ENCODE measurements at places on chromosomes 11 and 22. TPM values are rescaled to one million over a fixed set of nuclear protein-coding genes. Genes with fewer than 3 reads are reported as not detected.

- H3K27ac ChIP-seq: no peak overlapping the region
- H3K36me3 ChIP-seq: no peaks in the 10 kb centered on the region
- no peak overlapping the region for H3K4me3 ChIP-seq
- peaks cover 4% of the 10 kb centered on the region for H3K27me3 ChIP-seq
- H3K4me1 ChIP-seq: no peaks in the 10 kb centered on the region
- DNase-seq: no peak
Measured at GRCh38 chr11:18773104-18773503, 18.5 kb downstream of the PTPN5 start.

The PC gene
- total RNA-seq: 10.0 TPM

The OR4D9 gene
- not detected for total RNA-seq

DNA sequence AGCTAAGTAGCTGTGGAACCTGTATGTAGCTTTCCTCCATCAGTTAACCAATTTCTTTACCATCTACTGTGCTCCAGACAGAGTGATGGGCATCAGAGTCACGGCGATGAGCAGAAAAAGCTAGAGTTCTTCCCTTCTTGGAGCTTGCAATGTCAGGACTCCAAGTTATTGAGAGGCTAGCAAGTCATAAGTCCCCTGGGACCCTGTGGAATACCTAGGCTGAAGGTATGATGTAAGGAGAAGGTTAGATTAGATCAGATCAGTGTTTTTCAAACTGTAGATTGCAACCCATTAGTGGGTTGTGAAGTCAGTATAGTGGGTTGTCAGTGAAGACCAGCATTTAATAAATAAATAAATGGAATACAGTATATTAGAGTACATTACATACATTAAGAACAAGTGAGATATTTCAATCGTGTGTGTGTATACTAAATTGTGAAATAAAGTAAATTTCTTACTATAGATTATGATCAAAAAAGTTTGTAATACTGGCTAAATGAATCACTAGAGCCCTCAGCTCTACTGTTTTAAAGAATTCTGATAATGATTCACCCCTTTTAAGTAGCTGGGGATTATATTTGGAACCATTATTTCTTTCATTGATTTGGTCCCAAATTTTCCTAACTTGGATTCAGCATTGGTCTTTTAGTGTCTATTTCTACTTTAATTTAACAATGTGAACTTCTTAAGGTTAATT, 52.3 kb downstream of the RASSF10 start:
- DNase-seq: no peak
- H3K27me3 ChIP-seq: peaks cover 2% of the 10 kb centered on the region
- no peak overlapping the region for H3K4me3 ChIP-seq
- H3K27ac ChIP-seq: no peak overlapping the region
- no peaks in the 10 kb centered on the region for H3K36me3 ChIP-seq

The GAL3ST1 gene
- total RNA-seq: 3.0 TPM

The SPTBN2 gene
- total RNA-seq: 13.3 TPM

- H3K27ac ChIP-seq: peak overlapping the region; percentile 54
- peaks cover 35% of the 10 kb centered on the region for H3K4me1 ChIP-seq
- H3K36me3 ChIP-seq: no peaks in the 10 kb centered on the region
- peak; percentile 87 for DNase-seq
Measured at GRCh38 chr11:61004180-61004611, 32.7 kb downstream of the CD6 start.

The SLC25A45 gene
- 5.0 TPM for total RNA-seq

- H3K27ac ChIP-seq: no peak overlapping the region
- no peaks in the 10 kb centered on the region for H3K27me3 ChIP-seq
- H3K36me3 ChIP-seq: no peaks in the 10 kb centered on the region
- peak; percentile 30 for DNase-seq
Measured at GRCh38 chr22:49586244-49586748, 241.4 kb downstream of the BRD1 start.

- H3K4me1 ChIP-seq: peaks cover 4% of the 10 kb centered on the region
- DNase-seq: no peak
- H3K27me3 ChIP-seq: no peaks in the 10 kb centered on the region
- H3K27ac ChIP-seq: no peak overlapping the region
- no peak overlapping the region for H3K4me3 ChIP-seq
- no peaks in the 10 kb centered on the region for H3K36me3 ChIP-seq
Measured at GRCh38 chr11:132444911-132445310, 1074.5 kb downstream of the NTM start.

DNA sequence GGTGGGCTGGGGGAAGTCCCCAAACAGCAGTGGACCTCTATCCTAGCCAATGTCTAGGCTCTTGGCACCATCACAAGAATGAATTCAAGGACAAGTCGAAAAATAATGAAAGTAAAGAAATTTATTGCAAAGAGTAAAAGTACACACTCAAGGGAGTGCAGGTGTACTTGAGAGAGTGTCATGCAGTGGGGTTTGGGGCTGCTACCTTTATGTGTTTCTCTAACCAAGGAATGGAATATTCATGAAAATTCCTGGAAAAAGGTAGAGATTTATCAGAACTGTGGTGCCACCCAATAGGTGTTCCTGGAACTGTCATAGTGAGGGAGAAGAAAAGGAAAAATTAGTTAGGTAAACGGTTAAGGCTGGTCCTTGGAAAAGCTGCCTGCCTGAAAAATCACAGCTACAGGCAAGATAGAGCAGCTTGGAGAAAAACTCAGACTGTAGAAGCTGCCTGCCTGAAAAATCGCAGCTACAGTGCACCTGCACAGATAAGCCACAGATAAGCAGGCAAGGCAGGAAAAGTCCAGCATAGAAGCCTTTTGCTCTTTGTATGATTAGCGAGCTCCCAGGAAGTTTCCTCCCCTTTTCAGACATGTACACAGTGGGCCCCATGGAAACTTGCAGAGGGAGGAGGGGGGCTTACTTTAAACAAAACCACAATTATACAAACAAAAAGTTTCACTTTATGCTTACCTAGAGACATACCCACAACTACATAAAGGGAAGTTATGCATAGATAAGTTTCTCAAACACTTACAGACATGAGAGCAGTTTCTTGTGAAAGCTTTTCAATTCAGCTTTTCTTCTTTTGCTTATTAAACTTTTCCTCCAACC, 71.4 kb upstream of the B3GNT6 start:
- no peak for DNase-seq
- no peak overlapping the region for H3K27ac ChIP-seq
- H3K4me3 ChIP-seq: no peak overlapping the region
- peaks cover 4% of the 10 kb centered on the region for H3K36me3 ChIP-seq

DNA sequence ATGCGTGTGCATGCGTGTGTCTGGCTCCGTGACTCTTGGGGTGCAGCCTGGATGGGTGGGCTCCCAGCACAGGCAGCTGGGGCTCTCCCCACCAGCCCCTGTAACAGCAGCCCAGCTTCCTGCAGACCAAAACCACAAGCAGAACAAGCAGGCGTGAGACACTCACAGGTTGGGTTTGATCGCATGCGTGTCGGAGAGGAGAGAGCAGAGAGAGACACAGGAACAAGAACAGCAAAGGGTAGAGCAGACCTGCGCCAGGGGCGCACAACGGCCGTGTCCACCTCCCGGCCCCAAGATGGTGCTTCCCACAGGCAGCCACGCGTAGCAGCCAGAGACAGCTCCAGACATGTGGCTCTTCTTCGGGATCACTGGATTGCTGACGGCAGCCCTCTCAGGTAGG, at the start of gene CD6:
Gene CD6 (plus strand): TSS at position 161 of the 400 bp plus-strand sequence. CDS start 186 bp downstream, at position 347.
- H3K27ac ChIP-seq: no peak within 1 kb of the TSS
- H3K36me3 ChIP-seq: no peaks in the 10 kb centered on the region
- H3K4me1 ChIP-seq: no peaks in the 10 kb centered on the region
- DNase-seq: no peak

DNA sequence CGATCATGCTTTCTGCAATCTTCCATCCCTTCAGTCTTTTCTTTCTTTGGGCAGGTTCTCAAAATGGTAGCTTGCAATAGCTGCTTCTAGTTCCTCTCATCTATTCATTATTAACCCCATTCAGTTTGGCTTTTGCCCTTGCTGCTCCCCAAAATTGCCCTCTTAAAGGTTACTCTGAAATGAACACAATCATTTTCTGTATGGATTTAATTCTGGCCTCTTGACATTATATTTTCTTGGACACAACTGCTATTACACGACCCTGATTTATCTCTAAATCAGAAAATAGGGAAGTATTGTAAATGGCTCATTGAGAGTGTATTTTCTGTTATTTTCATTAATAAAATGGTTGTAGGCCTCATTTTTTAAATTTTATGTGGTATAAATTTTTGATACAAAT, at the start of gene ANGPTL5:
Gene ANGPTL5 (minus strand): TSS at position 101 of the 400 bp plus-strand sequence. CDS start 8,613 bp downstream, outside the sequence.
- peaks cover 2% of the 10 kb centered on the region for H3K4me1 ChIP-seq
- no peaks in the 10 kb centered on the region for H3K36me3 ChIP-seq
- DNase-seq: no peak
- peak within 1 kb of the TSS; percentile 96 for H3K27ac ChIP-seq
- no peaks in the 10 kb centered on the region for H3K27me3 ChIP-seq
- peak within 1 kb of the TSS; percentile 70 for H3K4me3 ChIP-seq

DNA sequence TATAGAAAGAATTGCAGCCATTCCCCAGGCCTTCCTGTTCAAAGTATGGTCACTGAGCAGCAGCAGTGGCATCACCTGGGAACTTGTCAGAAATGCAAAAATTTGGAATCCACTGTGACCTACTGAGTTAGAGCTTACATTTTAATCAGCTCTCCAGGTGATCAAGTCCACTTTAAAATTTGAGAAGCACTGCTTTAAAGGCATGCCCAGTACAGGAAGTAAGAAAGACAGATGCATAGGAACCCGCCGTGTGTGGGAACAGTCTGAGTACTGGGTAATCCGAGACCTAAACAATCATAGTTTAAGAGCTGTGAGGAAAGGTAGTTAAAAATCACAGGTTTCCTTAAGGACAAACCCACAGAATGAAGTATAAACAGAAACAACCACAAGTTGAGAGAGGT, 462.4 kb downstream of the RAB38 start:
- no peaks in the 10 kb centered on the region for H3K4me1 ChIP-seq
- H3K36me3 ChIP-seq: no peaks in the 10 kb centered on the region
- no peak overlapping the region for H3K4me3 ChIP-seq
- H3K27me3 ChIP-seq: no peaks in the 10 kb centered on the region
- DNase-seq: no peak

The RFPL2 gene
- not detected for total RNA-seq

The IL10RA gene
- 4.8 TPM for total RNA-seq

- H3K4me1 ChIP-seq: peaks cover 17% of the 10 kb centered on the region
- H3K27me3 ChIP-seq: no peaks in the 10 kb centered on the region
- peaks cover 2% of the 10 kb centered on the region for H3K36me3 ChIP-seq
- no peak overlapping the region for H3K4me3 ChIP-seq
- no peak overlapping the region for H3K27ac ChIP-seq
Measured at GRCh38 chr22:35834061-35834460, 116.4 kb downstream of the APOL5 start.

DNA sequence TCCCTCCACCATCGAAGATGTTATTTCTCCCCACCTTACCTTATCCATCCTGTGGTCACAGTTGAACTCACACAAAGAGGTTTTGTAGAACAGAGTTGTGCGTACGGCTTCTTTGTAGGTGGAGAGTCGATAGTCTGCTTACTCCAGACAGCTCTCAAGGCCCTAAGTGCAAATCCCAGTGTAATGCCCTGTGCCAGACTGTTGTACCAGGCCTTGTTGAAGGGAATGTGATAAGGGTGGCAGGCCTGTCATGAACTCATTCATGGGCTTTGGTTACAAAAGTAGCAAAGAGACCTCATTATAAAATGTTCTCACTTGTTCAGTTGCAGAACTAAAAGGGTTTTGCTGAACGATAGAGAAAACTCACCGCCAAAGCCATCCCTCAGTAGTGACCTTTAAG, 288.7 kb upstream of the CADM1 start:
- DNase-seq: no peak
- no peaks in the 10 kb centered on the region for H3K4me1 ChIP-seq
- H3K27ac ChIP-seq: no peak overlapping the region
- H3K36me3 ChIP-seq: no peaks in the 10 kb centered on the region
- H3K27me3 ChIP-seq: peaks cover 3% of the 10 kb centered on the region
- no peak overlapping the region for H3K4me3 ChIP-seq

DNA sequence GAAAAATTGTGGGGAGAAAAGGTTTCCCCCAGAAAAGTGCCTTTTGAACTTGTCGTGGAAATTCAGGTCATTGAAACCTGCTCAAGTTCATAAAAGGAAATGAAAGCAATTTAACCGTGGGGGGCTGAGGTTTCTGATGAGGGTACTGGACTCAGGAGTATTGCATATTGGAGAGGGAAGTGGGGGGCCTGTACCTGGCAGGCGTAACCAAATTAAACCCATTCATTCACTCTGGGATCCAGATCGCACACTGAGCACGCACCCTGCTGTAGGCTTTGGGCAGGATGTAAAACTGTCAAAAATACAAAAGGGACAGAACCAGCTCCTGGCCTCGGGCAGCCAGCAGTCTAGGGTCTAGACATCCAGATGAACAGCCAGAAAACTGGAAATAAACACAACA, 1517.4 kb downstream of the BRD1 start:
- no peak overlapping the region for H3K27ac ChIP-seq
- no peak for DNase-seq
- H3K4me1 ChIP-seq: no peaks in the 10 kb centered on the region
- H3K4me3 ChIP-seq: no peak overlapping the region

GRCh38 chr11:76744186-76745043, 38.7 kb upstream of the TSKU start:
- peak; percentile 86 for DNase-seq
- H3K27ac ChIP-seq: no peak overlapping the region
- H3K36me3 ChIP-seq: no peaks in the 10 kb centered on the region
- no peak overlapping the region for H3K4me3 ChIP-seq
- no peaks in the 10 kb centered on the region for H3K27me3 ChIP-seq

DNA sequence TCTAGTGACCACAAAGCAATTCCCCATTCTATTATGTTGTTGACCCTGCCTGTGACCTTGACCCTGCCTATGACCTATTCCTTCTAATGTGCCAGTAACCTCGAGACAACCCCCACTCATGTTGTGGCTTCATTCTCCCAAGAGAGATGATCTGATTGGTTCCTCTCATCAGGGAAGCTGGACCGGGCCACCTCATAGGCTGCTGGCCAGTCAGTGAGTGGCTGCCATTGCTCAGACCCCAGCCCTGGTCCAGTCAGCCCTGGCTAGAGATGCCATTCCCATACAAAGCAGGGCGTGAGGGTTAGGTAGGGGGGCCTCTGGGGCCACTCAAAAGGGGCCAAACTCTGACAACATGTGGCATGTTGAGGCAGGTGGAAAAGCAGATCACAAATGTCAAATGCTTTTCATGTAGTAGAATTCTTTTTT, 11.9 kb downstream of the SLC29A2 start:
- no peaks in the 10 kb centered on the region for H3K4me1 ChIP-seq
- peaks cover 15% of the 10 kb centered on the region for H3K36me3 ChIP-seq
- no peak for DNase-seq
- no peak overlapping the region for H3K27ac ChIP-seq

DNA sequence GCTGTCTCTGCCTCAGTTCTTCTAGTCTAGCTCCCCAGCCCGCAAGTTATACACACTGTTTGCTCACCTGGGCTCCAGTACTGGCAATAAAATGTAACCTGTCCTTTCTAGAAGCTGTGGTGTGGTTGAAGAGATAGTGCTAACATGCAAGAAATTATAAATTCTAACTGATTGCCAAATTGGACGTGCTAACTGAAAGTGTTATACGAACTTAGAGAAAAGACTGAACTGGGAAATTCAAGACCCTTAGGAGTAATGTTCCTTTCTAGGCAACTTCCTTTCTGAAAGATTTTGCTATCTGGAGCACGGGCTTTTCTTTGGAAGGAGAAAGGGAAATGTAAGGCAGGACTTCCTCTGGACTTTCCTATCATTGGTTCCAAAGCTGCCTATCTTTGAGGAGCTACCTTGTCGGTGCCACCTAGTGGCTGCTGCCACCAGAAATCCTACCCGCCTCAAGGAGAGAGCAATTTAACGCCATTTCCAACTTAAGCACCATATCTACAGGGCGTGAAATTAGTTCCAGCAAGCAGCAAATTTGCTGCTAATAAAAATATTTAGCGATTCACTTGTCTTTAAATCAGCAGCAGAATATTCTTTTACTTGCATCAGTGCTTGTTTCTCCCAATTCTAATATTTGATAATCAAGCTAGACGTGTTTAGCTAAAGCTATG, 12.7 kb upstream of the TMEM218 start:
- no peak overlapping the region for H3K27ac ChIP-seq
- H3K36me3 ChIP-seq: no peaks in the 10 kb centered on the region
- peak overlapping the region; percentile 14 for H3K4me3 ChIP-seq
- DNase-seq: peak; percentile 77
- peaks cover 7% of the 10 kb centered on the region for H3K4me1 ChIP-seq

The CTNND1 gene
- total RNA-seq: 110 TPM

Measured in muscle of leg (tissue), 16 donors.